ENCODE measurements at places on chromosomes 5 and 9. TPM values are rescaled to one million over a fixed set of nuclear protein-coding genes. Genes with fewer than 3 reads are reported as not detected.
A peak's percentile ranks its signal among the peaks of the same experiment; 100 is the strongest.

The NMRK1 gene
- 36.3 TPM for total RNA-seq

The ANKRD20A1 gene
- 0.82 TPM for total RNA-seq

GRCh38 chr9:76101075-76101474 is 210.6 kb downstream of the PCSK5 start:
- no peak for DNase-seq

GRCh38 chr5:176446028-176446665 is 2.0 kb upstream of the FAF2 start:
- no peak for DNase-seq

DNA sequence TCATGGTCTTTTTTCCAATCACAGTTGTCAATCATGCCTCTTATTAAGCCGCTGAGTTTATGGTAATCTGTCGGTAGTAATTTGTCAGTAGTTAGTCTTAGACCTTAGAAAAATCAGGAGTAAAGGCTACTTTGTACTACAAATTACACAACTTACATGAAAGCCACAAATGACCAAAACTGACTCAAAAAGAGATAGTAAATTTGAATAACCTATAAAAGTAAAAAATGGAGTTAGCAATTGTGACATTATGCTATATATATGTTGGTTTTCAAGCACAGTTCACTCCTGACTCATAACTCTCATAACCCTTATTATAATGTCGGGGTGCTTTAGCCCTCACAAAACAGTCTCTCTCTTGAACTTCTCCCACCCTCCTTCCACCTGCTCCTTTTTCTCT is 251.8 kb downstream of the ROR2 start:
- DNase-seq: no peak

DNA sequence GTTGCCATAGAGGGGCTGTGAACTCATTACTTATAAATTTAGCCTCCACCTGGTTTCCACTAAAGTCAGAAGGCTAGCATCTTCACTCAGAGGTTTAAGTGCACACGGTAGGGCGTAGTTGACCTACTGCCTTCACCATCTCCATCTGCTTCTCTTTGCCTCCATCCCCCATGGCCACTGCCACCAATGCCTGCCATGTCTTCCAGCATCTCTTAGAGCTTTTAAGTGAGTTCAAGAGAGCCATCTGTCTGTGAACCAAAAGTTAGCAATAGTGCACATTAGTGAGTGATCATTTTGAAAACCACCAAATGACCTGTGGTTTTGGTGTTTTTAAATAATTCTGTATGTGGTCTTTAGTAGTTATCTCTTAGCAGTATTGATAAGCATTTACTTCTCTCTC is 102.0 kb downstream of the DMRTA1 start:
- DNase-seq: no peak

DNA sequence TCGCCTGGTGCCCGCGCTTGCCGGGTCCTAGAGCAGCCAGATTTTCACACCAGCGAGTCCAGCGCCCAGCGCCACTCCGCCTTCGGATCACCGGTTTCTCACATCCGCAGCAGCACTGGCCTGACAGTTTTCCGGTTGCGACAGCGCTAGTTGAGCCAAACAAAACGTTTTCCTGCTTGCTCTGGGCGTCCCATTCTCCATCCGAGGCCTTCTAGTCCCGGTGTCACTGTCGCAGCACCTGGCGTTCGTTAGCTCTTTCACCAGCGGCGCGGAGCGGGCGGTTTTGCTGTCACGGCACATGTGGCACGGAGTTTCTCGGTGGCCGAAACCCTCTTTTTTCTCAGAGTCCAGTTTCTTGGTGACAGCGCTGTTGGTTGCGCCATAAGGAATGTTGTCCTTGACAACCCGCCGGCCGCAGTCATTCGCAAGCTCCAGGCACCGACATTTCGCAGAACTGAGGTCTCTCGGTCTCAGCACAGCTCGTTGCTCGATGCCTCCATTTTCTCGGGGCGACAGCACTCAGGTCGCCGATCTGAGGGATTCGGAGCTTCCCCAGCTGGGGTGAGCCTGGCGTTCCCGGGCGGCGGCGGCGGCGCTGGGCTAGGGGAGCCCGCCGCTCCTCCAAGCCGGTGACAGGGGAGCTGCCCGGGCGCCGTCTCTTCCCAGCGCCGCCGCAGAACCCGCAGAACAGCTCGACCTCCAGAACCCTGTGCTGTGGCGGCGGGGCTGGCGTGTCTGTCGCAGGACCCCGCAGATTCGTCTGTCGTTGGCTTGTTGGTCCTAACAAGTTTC is 47.8 kb downstream of the ANXA2R start:
- DNase-seq: peak; percentile 65

GRCh38 chr5:66551338-66551737 is 44.9 kb upstream of the MAST4 start:
- no peak for DNase-seq

DNA sequence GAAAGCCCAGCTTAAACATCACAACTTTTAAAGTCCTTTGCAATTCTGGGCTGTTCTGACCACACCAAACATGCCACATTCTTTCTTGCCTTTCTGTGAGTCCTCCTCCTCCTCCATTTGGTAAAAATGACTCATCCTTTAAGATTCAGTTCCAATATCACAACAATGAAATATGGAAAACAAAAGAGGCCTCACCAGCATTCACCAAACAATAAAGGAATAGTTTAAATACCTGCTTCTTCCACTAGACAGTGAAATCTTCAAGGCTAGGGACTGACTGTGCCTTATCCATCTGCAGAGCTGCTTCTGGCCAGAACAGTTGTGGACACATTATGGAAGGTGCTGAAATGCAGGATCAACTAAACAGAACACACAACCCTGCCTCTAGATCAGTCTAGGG is 36.0 kb downstream of the NR6A1 start:
- DNase-seq: peak; percentile 67

All from mammary epithelial cell (primary cell).